ENCODE measurements at places on chromosomes 6 and 20.

DNA sequence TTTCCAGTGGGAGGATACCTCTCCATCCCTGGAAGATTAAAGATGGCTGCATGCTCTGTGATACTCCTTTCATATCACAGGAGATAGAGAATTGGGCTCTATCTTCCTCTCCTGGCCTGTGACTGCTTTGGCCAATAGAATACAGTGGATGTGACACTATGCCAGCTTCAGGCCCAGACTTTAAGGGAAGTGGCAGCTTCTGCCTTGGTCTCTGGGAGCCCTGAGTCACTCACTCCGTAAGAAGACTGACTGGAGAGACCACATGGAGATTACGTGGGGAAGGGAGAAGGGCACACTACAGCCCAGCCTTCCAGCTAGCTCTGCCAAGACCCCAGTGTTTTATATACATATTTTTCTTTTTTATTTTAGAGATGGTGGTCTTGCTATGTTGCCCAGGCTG lies 10.4 kb upstream of the MMP9 start:
- DNase-seq, result no peak

DNA sequence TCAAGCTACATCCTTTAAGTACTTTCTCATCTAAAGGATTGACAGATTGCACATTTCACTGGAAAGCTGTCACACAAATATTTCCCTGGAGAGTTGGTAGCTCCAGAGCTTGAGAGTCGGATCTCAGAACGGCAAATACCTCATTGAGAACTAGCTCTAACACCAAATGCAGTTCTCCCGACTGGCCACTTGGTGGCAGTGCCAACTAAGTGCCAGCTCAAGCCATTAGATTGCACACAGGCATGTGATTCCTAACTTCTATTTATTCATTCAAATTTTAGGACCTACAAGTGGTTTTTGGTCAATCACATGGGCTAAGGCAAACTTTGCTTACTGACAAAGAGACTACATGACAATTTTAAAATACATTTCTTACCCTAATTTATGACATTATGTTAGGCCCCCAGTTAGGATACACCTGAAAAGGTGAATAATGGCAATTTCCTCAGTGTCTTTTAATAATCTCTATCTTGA lies 7.9 kb upstream of the MCHR2 start:
- DNase-seq, result no peak

DNA sequence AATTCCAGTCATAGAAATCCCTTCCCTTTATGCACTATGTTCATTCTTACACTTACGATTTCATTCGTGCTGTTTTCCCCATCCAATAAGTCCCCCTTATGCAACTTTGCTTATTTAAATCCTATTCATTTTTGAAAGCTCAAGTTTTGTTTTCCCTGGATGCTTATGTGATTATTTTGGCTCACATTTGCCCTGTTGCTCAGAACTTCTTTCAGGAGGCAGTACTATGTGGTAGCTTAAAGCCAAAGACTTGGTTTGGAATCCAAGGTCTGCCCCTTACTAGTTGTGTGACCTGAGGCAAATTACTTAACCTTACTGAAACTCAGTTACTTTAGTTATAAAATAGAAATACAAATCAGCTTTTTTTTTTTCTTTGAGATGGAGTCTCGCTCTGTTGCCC lies 59.6 kb downstream of the MOXD1 start:
- no peak for DNase-seq

- DNase-seq, result no peak
These were observed 2.5 kb downstream of the SRMS start for GRCh38 chr20:63544958-63545516.

GRCh38 chr6:115773741-115774140 lies 286.9 kb downstream of the FRK start:
- DNase-seq, result no peak

DNA sequence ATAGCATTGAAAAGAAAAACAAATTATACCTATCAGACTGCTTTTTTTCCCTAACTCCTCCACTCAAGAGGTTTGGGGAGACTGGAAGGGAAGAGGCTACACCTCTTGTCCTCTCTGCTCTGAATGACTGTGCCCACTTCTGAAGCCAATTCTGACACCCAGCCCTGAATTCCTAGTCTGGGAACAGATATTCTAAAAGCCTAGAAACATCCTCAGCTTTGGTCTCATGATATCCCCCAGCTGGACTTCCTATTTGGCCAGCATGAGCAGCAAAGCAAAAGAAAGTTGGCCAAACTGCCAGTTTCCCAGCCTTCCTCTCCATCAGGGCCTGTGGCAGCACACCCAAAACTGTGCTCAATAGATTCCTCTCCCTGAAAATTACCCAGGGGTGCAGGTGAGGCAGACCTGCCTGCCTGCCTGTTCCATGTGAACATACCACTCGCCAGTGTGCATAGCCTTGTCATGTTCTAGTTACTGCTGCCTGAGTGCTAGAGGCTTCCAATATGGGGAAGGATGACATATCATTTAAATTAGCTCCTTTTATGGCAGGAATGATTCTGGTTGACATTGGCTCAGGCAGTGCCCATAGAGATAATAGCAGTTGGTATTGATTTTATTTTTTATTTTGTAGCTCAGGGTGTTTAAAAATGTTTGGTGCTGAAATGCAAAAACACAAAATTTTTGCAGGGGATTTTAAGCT lies 152.1 kb upstream of the RIN2 start:
- no peak for DNase-seq

DNA sequence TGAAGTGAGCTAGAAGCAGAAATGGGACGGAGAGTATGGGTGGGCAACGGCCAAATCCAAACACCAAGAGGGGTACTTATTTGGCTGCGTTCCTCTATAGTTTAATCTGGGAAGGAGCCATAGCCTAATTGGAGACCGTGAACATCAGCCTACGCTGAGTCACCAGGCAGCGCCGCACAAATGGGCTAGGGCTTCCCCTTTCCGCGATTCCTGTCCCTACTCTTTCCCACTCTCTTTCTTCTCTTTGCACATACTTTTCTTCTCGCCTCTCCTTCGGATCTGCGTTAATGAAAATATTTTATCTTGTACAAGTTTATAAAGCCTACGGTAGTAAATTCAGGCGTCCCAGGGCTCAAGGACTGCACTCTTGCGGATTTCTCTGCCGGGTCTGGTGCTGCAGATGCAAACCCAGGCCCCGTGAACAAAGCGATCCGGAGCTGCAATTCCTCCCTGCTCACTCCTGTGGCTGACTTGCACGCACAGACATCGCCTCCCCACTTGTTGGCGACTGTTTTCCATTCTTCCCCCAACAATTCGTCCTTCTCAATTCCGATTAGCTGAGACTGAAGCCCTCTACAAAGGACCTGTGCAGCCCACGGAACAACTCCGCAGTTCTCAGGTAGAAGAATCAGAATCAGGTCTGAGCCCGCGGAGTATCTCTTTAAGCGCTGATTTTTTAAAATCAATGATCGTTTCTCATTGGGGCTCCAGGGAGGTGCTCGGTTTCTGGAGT lies 4.2 kb upstream of the TBX18 start:
- DNase-seq, result no peak

DNA sequence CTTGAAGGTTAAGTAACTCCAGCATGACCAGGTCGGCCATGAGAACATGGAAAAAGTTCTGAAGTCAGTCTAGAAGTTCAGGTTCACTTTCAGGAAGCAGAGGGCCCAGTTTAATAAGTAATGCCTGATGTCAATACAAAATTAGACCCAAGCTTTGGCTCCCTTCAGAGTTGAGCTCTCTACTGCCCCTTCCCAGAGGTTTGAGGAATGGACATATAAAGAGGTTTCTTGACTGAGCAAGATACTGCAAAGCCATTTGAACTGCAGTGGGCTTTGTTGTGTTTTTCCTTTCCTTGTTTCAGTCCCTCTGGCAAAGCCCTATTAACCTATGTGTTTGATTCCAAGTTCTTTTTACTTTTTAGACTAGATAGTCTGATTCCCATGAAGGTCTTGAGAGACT lies 97.8 kb upstream of the PREP start:
- no peak for DNase-seq

DNA sequence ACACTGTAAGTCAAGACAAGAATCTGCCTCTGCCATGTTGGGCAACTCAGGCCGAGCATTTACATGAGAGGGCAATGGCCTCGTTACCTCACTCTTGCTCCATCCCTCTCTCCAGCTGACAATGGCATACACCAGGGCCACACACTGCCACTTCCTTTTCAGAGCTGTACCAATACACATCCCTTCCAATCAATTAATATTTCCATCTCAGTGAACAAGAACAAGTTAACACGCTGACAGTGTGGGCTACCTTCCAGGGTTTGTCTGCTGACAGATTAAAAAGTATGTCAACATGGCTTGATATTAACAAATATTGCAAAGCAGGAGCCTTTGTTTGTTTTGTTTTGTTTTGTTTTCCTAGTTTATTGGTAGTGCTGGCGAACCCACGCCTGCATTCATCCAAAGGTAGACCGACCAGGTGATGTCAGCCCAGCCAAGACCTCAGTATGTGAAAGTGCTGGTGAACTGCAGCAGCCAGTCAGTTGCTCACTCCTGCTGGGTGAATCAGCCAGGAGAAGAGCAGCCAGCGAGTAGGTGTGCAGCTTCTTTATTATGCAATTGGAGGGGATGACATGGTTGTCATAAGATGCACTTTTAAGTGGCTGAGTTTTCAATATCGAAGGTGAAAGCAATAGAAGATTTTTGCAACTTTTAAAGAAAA lies 487.3 kb upstream of the JARID2 start:
- no peak for DNase-seq

- no peak for DNase-seq
These were observed 135.2 kb downstream of the ELOVL4 start for GRCh38 chr6:79812195-79812594.

GRCh38 chr6:101393251-101393828 lies at the start of gene GRIK2:
Gene GRIK2, plus strand, starts transcription at chr6:101393708.
- no peak for DNase-seq

DNA sequence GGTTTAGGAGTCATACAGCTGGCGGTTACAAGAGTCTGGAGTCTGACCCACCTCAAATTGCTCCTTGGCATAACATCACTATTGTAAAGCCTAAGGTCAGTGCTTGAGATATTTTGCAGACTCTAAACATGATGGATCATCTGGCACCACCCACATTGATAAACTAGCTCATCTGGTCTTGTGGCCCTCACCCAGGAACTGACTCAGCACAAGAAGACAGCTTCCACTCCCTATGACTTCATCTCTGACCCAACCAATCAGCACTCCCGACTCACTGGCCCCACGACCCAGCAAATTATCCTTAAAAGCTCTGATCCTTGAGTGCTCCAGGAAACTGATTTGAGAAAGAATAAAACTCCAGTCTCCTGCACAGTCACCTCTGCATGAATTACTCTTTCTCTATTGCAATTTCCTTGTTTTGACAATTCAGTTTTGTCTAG lies 115.9 kb downstream of the CD24 start:
- no peak for DNase-seq

GRCh38 chr20:35333606-35334005 lies 41.4 kb upstream of the FAM83C start:
- DNase-seq, result no peak

- DNase-seq, result no peak
These were observed 6.0 kb downstream of the IGF2R start for GRCh38 chr6:159974932-159975331.

GRCh38 chr6:122143813-122144601 lies 255.4 kb upstream of the HSF2 start:
- DNase-seq, result no peak

GRCh38 chr6:157994125-157994795 lies 12.6 kb downstream of the SYNJ2 start:
- no peak for DNase-seq

DNA sequence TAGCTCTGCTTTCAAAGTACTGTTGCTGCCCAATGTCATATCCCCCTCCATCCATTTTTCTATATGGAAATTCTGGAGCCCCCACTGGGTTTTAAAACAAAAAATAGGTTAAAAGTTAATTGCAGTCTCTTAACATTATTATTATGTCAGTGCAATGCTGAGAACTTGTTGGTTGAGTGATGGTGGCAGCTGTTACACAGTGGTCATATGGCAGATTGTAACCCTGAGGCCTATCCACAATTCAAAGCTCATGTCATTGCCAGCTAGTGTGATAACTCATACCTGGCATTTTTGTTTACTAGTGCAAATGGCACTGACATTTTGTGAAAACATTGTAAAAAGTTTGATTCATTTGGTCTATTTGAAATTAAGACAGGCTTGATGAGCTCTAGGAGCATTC lies 305.7 kb upstream of the FLRT3 start:
- DNase-seq, result no peak

DNA sequence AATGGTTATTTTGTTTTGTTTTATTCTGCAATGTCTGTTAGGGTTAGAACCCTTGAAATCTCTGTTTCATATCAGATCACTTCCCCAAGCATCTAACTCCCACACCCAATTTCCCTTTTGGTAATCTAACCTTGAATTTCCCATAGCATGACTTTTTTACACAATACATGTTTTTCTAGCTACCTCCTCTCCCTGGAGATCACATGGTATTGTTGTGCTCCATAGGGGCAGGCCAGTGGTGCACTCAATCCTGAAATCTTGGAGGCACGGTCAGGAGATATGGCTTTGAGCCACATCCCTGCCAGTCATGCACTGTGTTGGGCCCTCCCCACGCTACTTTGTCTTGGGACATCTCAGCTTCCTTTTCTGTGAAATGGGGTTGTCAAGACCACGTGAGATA lies 36.7 kb upstream of the NNAT start:
- no peak for DNase-seq

DNA sequence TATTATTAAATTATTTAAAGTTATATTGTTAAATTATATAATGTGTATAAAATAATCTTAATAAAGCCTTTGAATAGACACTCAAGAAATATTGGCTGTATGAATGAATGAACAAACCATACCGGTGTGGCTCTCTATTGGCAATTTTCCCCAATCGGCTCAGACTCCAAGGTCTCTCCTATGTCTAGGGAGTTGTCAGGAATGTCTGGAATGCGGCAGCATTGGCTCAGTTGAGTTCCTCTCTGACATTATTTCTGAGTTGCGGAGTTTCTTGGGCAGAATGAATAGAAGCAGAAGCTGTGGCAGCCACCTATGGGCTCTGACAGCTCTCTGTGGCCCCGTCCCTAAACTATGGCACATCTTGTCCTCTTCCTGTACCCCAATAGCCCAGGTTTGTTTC lies 111.0 kb downstream of the SOBP start:
- DNase-seq, result no peak

GRCh38 chr6:6633898-6634734 lies 45.6 kb downstream of the LY86 start:
- DNase-seq, result no peak

DNA sequence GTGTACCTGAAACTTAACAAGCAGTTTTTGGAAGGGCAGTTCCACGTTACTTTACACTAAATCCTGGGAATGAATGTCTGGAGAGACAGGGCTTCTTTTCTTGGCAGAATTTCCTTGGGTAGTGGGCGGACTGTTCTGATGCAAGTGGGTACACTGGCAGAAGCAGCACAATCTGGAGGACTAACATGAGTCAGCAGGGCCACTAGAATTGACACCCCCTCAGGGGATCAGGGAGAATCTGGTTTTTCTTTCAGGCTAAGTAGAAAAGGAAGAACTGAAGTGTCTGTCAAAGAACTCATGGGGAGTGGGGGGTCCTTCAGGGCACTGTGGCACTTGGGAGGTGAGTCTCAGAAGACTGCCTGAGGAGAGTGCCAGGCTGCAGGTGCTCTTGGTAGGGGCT lies 34.6 kb downstream of the PANK2 start:
- DNase-seq, result no peak

All from stimulated activated CD8-positive, alpha-beta memory T cell treated with anti-CD3 and anti-CD28 coated beads, Interleukin-4, amount 100 ng/mL, for 1 hour (primary cell).